ENCODE measurements at places on chromosomes 12 and 14.

DNA sequence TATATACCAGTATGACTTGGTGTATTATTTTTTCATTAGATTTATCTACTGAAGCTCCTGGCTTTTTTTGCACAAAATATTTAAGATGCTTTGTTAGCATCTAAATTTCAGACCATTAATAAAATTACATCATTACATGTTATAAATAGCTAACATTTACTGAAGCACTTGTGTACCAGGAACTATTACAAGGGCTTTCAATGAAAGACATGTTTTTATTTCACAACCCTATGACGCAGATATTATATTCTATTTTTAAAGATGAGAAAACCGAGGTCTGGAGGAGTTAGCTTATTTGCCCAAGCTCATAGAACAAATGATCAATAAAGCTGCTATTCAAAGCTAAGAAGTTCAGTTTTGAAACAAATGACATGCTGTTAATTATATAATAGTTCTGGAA, 420.4 kb upstream of the DCN start:
- no peak for DNase-seq

DNA sequence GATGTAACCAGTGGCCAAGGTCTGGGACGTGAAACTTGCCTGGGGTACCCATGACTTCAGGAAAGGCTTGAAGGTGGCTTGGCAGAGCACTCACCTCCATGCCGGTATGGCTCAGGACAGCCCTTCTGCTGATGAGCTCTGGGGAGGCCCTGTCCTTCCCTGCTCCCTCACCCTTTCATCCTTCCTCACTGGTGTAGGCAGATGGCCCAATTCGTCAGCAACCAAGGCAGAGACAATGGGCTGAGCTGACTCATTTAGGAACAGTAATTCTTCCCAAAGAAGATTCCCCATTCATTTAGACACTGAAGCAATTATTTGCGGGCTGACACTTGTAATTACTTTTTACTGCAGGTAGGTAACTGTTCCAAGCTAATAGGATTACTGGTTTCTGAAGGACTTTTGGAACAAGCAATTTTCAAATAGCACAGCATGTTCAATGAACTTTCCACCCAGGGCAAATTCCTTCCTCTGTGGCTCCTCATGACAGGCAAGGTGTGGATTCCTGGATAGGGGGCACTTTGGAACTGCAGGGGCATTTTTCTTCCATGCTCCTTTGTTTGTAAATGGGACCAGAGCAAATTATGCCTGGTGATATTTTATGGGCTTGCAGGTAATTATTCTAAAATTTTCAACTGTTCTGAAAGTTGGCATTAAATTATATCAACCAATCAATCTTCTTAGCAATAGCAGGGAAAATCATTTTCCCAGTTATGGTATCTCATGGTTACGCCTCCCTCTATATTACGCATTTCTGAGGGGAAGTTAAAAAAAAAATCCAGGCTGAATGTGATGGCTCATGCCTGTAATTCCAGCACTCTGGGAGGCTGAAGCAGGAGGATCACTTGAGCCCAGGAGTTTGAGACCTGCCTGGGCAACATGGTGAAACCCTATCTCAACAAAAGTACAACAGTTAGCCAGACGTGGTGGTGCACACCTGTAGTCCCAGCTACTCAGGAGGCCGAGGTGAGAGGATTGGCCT, 24.1 kb upstream of the NRDE2 start:
- DNase-seq = no peak

- no peak for DNase-seq
Measured at GRCh38 chr12:662566-663292, 516 bp downstream of the NINJ2 start.

DNA sequence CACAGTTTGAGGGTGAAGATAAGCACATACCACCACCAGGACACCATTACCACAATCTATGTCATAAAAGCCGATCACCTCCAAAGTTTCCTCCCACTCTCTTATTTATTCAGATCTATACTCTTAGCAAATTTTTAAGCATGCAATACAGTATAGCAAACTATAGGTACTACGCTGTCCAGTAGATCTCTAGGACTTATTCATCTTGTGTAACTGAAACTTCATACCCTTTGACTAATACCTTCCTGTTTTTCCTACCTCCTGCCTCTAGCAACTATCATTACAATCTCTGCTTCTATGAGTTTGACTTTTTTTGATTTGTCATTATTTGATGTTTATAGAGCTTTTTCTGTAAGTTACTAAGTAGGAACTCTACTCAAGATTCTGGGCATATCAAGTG, 84.5 kb upstream of the MANSC4 start:
- DNase-seq = no peak

GRCh38 chr12:77407931-77408330, 342.6 kb upstream of the E2F7 start:
- no peak for DNase-seq

- DNase-seq = no peak
Measured at GRCh38 chr14:63454863-63455622, 88.1 kb downstream of the PPP2R5E start.

DNA sequence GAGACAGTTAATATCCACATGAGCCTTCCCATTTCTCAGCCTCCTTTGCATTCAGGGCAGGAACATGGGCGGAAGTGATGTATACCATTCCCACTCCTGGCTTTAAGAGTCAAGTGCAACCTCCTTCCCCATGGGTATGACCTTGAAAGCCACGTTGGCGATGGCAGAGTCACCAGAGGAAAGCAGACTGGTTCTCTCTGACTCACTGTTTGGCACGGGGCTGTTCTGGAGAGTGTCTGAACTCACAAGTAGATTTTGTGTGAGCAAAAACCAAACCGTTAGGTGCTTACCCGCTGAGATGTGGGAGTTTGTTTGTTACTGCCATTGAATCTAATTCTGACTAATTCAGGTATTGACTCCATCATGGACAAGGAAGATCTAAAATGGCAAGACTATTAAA, 36.7 kb upstream of the PZP start:
- DNase-seq = no peak

DNA sequence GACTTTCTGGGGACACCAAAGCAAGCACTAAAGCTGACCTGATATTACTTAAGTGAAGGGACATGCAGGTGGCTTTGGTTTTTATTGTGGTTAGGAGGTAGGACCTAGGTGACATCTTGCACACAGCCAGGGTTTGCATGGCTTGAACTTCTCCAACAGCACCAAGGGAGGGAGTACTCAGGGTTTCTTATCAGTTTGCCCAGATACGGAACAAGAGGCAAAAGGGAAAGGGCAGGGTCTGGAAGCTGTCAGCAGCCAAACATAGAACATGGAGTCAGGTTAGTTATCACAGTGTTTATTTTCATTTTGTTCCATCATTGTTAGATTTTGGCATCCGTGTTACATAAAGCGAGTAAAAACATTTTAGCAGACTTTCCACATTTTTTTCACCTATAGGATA, 186.3 kb upstream of the CLEC14A start:
- no peak for DNase-seq

GRCh38 chr12:51346581-51346980, at the start of gene CELA1:
TSS of gene CELA1 (minus strand) at chr12:51346679. CDS start at chr12:51346638, 41 bp downstream.
- DNase-seq = no peak

GRCh38 chr12:5257763-5258495, 174.0 kb upstream of the NTF3 start:
- no peak for DNase-seq

Measured in mucosa of gallbladder (tissue), 1 donor.